ENCODE measurements at places on chromosomes 16 and 17. TPM values are rescaled to one million over a fixed set of nuclear protein-coding genes. Genes with fewer than 3 reads are reported as not detected.

QPRT gene
- total RNA-seq, result 5.5 TPM

HID1 gene
- 5.5 TPM for total RNA-seq

CFAP97D1 gene
- 0.10 TPM for total RNA-seq

ZNF423 gene
- 1.9 TPM for total RNA-seq

ALOX12B gene
- total RNA-seq, result 122 TPM

CSH1 gene
- total RNA-seq, result not detected

KRTAP9-8 gene
- 89.8 TPM for total RNA-seq

PPM1E gene
- total RNA-seq, result 0.08 TPM

CHAD gene
- total RNA-seq, result 7.2 TPM

PRAC2 gene
- total RNA-seq, result not detected

SLC5A2 gene
- 1.1 TPM for total RNA-seq

TBC1D3I gene
- total RNA-seq, result 0.42 TPM

TBC1D3E gene
- total RNA-seq, result not detected

PRR15L gene
- 27.1 TPM for total RNA-seq

ZNF646 gene
- 29.8 TPM for total RNA-seq

TMEM220 gene
- 4.5 TPM for total RNA-seq

CDC42EP4 gene
- 86.8 TPM for total RNA-seq

RNF43 gene
- total RNA-seq, result 26.2 TPM

ALG1 gene
- total RNA-seq, result 14.5 TPM

NUDT16L1 gene
- 28.6 TPM for total RNA-seq

SMARCD2 gene
- total RNA-seq, result 337 TPM

ACSM2A gene
- total RNA-seq, result not detected

OTOP3 gene
- not detected for total RNA-seq

PDILT gene
- total RNA-seq, result not detected

SCGB1C2 gene
- total RNA-seq, result not detected

MRM1 gene
- total RNA-seq, result 5.6 TPM

PRR11 gene
- total RNA-seq, result 3.4 TPM

OR1D2 gene
- total RNA-seq, result not detected

ADGRG1 gene
- 124 TPM for total RNA-seq

NXN gene
- 42.2 TPM for total RNA-seq

TMEM132E gene
- 0.08 TPM for total RNA-seq

CLDN9 gene
- total RNA-seq, result not detected

SLC47A2 gene
- total RNA-seq, result not detected

VAT1L gene
- 0.15 TPM for total RNA-seq

ZDHHC7 gene
- 60.0 TPM for total RNA-seq

TM4SF5 gene
- not detected for total RNA-seq

SLFN14 gene
- total RNA-seq, result not detected

SLC6A4 gene
- 0.78 TPM for total RNA-seq

IRX6 gene
- 11.0 TPM for total RNA-seq

WSCD1 gene
- total RNA-seq, result 1.4 TPM

PRR35 gene
- not detected for total RNA-seq

GEMIN4 gene
- 37.2 TPM for total RNA-seq

GUCY2D gene
- not detected for total RNA-seq

TOM1L1 gene
- 49.4 TPM for total RNA-seq

KRTAP16-1 gene
- 4.0 TPM for total RNA-seq

All from suprapubic skin (tissue), 4 donors.